ENCODE measurements at places on chromosomes 5 and 9.

GRCh38 chr5:10109299-10109698, 140.4 kb downstream of the ATPSCKMT start:
- no peak for DNase-seq

- DNase-seq = no peak
Measured at GRCh38 chr5:83586874-83587776, 115.6 kb downstream of the VCAN start.

DNA sequence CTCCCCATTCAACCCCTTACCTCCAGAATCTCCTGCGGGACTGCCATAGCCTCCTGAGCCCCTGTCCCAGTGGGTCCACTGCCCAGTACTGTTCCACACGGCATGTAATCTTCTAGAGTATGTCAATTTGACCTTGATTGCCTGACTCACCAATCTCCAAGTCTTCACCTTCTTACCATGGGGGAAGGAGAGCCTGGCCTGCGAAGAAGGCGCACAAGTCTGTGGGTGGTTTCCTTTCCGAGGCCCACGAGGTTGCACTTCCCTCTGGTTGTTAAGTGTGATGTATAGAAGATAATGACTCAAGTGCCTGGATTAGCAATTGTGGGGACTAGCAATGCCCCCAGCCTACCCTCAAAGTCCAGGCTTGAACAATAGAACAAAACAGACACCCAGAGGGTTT, 8.1 kb upstream of the TENT4A start:
- DNase-seq = no peak

DNA sequence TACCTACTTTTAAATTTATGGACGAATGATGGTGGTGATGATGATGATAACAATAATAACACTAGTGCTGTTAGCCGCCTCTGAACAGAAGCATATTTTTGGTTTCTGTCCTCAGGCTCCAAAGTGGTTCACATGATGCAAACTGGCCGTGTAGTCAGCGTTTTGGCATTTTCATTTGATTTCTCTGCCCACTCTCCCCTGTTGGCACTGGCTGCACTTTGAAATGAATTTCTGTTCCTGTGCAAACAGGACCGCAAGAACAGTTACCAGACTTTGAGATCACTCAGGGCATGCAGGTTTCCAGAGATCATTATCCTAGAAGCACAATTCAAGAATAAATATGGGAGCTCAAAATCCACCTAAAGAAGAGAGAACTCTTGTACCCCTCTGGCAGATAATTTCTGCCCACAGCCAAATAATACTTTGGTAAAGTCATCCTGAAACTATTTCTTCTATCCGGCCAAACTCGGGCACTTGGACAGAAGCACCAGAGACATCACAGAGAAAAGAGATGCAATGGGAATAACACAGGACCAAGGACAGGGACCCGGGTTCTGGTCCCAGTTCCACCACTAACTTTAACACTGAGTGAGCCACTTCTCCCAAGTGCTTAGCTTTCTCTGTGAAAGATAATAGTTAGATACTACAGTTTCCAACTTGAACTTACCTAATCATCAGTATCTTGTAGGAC, 201.7 kb upstream of the PTGER4 start:
- no peak for DNase-seq

DNA sequence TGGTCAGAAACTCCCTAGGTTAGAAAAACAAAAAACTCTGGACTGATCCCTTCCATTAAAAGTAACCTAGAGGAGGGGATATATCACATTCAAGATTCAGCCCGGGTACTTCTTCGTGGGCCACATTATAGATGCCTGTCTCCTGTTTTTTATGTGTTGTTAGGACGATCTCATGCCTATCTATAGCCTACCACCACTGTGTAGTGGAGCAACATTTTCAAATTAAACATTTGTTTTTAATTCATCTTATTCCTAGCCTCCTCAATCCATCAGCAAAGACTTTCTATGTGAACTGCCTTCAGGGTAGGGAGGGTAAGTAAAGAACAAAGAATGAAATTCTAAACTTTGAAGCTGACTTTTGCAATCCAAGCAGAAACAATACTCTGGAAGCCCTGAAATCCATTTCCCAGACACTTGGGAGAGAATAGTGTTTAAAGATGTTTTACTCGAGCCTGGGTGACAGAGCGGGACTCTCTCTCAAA, 379.4 kb downstream of the ANXA1 start:
- no peak for DNase-seq

GRCh38 chr9:130188860-130189481, 16.8 kb downstream of the NCS1 start:
- no peak for DNase-seq

GRCh38 chr9:125243792-125244260, 2.7 kb upstream of the HSPA5 start:
- DNase-seq = no peak

GRCh38 chr5:156815988-156816599, 34.0 kb upstream of the PPP1R2B start:
- no peak for DNase-seq

DNA sequence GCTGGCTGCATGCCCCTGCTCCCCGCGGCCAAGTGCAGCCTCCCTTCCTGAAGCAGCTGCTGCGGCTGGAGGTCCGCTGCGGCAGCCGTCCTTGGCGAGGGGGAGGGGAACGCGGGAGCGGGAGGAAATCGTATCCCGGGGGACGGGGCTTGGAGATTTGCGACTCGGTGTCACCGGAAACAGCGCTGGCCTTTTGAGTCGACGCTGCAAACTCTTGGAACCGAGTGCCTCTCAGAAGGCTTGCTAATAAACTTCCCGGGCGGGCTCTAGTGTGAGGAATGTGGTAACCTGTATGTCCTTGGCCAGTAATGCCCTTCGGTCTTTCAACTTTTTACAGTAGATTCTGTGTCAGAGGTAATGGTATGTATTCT, 82.7 kb downstream of the PTPDC1 start:
- DNase-seq = no peak
